ENCODE measurements at places on chromosomes 4 and X.

DNA sequence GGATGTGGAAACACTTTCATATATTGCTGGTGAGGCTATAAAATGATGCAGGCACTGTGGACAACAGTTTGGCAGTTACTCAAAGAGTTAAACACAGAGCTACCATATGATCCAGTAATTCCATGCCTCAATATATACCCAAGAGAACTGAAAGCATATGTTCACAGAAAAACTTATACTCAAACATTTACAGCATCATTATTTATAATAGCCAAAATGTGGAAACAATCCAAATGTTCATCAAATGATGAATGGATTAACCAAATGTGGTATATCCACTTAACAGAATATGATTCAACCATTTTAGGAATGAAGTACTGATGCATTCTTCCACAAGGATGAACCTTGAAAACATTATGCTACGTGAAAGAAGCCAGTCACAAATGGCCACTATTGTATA, 603.8 kb downstream of the IQCM start:
- no peak for DNase-seq

GRCh38 chr4:158817562-158818296, 48.9 kb downstream of the FNIP2 start:
- DNase-seq = no peak

GRCh38 chrX:149363965-149364364, 141.1 kb downstream of the IDS start:
- no peak for DNase-seq

GRCh38 chr4:111628437-111628836, 516.8 kb upstream of the FAM241A start:
- no peak for DNase-seq

- no peak for DNase-seq
Measured at GRCh38 chrX:32137525-32137924, 1065.7 kb upstream of the FTHL17 start.

DNA sequence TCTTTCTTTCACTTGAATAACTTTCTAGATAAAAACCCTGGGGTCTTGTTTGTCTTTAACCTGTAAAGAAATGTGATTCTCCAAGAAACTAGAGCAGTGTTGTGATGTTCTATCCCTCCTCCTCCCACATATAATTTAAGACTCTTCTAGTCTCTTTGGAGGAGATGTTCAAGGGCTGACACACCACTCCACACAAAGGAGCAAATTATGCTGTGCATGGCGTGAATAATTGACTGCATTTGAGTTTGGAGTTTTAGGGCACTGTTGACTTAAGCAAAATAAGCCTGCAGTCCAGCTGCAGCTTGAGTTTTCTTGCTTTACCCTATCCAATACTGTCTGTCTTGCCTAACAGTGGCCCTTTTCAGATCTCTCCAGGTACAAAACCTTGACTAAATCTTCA, 119.7 kb downstream of the CHRDL1 start:
- DNase-seq = no peak

DNA sequence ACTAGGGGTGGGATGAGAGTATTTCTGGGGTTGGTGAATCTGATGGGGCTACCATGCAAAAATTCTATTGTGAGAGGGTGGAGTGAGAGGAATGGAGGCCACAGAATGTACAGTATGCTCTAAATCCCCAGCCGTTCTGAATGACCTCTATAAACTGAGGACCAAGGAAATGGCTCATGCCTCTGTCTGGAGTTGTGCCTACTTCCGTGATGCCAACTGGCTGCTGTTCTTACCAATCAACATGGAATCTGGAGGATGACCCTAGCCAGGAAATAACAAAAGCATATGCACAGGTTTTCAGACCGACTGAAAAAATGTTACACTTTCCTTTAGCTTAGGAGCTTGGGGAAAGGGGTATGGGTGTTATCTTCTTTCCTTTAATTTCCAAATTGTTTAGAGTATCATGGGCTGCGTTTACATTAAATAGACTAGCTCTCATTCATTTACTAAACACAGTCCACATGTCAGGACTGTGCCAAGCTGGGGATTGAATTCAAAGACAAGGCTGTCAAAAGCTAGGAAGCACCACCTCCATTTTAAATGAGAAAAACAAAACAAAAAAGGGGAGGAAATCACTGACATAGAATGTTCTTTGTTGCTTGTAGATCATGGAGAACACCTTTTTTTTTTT, 20.2 kb upstream of the CCKAR start:
- no peak for DNase-seq

- no peak for DNase-seq
Measured at GRCh38 chrX:7159149-7159861, 11.4 kb upstream of the PUDP start.

DNA sequence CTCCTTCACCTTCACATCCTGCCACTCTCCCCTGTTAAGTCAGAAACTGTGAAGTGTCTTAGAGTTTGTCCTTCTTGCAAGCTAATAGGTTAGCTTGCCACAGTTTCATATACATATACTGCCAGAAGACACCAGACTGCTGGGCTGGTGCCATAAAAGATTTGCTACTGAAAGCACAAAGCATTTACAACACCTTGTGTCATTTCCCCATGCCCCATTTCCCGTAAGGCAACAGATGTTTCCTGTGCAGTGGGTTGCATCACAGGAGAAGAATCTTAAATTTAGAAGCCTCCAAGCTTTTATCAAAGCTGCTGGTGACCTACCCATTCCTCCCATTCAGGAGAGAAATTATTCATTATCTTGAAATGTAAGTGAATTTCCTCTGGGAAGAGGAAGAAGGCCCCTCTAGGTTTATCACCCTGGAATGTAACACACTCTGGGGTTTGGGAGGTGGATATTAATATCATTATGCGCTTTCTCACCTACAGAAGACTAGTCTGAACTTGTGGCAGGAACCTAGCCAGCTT, 34.5 kb upstream of the RAB33B start:
- no peak for DNase-seq

DNA sequence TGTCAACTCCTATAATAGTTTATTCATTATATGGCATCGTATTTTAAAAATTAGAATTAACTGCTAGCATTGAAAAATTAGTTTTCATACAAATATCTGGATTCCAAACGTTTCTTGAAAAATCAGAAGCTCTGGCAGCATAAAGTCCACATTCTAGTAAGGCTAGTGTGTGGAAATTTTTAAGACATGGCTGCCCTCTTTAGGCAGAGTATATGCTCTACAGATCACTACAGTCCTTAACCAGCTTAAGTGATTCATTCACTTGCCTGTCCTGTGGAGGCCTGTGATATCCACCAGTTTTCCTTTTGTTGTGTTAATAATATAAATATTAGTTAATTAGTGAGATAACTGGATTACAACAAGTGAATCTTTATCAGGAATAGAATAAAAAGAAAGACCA, 287.2 kb downstream of the OPHN1 start:
- DNase-seq = no peak

GRCh38 chr4:36351082-36351666, 69.8 kb downstream of the DTHD1 start:
- DNase-seq = peak; percentile 65

DNA sequence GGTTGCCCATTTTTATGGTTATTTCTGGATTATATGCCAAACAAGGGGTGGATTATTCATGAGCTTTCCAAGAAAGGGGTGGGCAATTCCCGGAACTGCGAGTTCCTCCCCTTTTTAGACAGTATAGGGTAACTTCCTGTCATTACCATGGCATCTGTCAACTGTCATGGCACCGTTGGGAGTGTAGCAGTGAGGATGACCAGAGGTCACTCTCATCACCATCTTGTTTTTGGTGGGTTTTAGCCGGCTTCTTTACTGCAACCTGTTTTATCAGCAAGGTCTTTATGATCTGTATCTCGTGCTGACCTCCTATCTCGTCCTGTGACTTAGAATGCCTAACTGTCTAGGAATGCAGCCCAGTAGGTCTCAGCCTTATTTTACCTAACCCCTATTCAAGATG, 57.6 kb downstream of the SH3KBP1 start:
- DNase-seq = no peak

- DNase-seq = no peak
Measured at GRCh38 chr4:44651425-44651824, at the start of gene YIPF7. Gene YIPF7 (minus strand): TSS chr4:44651625. CDS start chr4:44650100, 1,525 bp downstream.

DNA sequence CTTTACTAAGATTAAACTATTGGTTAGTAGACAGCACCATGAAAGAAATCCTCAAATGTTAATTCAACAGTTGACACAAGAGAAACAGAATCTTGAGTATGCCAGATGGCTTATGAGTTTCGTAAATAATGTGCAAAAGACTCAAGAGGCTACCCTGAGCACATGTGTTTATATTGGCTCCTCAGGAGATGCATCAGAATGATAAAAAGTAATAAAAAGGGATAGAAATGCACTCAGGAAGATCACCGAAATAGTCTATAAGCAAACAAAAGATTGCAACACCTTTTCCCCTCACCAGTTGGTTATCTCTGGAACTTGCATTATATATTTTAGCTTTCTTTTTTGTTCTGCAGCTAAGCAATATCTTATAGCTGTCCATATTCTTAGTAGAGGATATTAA, 84.4 kb downstream of the SCFD2 start:
- no peak for DNase-seq

GRCh38 chrX:42434458-42435166, 343.4 kb downstream of the PPP1R2C start:
- DNase-seq = no peak

DNA sequence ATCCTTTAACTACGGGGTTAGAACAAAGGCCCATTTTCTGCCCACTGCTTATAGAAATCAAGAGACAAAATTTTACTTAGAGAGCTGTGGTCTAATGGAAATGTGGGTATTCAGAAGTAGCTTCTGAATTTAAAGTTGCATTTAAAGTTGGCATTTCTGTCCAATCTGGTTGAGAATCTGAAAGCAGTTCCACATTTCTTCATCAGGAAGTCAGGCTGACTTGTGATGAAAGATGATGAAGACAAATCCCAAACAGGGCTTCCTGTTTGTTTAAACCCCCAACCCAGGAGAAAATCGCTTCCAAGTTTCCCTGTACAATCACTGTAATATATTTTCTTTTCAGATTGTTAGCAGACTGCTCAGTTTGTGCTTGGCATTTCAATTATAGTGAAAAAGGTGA, 345.3 kb downstream of the SPRY1 start:
- no peak for DNase-seq

GRCh38 chrX:13090027-13090338, 45.6 kb upstream of the FAM9C start:
- no peak for DNase-seq

DNA sequence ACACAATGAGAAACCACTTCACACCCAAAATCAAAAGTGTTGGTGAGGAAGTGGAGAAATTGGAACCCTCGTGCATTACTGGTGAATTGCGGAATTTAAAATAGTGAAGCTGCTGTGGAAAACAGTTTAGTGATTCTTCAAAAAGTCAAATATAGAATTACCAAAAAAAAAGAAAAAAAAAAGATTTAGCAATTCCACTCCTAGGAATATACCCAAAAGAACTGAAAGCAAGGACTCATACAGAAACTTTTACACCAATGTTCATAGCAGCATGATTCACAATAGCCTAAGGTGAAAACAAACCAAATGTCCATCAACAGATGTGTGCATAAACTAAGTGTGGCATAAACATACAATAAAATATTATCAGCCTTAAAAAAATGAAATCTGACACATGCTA, 364.3 kb upstream of the FAM241A start:
- no peak for DNase-seq

DNA sequence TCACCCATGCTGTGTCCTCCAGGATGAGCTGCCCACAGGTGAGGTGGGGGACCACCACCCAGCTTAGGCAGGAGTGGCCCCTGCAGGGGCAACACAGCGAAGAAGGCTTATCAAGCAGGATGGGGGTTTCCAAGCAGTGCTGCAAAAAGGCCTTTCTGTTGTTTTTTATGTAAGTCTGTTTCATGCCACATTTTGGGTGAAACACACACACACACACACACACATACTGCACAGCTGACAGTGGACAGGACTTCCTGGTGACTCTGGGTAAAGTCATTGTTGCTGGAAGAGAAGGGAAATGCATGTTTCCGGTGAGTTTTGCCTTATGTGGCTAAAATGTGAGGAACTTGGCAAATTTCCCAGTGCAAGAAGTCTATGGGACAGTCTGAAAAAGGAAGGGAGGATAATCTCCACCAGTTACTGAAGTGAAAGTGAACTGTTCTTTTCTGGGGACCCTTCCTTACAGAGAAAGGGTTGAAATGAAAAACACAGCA, 119.2 kb downstream of the IRF2 start:
- DNase-seq = no peak

DNA sequence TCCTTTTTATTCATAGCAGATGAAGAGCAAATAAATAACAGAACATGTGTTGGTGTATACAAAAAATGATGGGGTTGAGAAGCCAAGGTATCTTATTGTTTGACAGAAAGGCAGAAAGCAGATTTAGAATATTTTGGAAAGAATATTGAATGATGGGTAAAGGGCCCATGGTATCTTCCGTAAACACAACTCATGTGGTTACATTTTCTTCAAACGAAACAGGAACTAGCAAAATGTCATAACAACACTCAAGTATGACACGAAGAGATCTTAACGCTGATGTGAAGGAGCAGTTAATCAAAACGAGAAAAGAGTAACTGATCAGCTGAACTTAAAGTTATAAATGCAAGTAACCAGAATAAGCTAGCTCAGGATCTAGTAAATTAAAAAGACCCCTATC, 195.7 kb upstream of the GK2 start:
- DNase-seq = no peak

- DNase-seq = no peak
Measured at GRCh38 chr4:124386648-124387047, 325.9 kb downstream of the ANKRD50 start.

GRCh38 chr4:5162909-5163508, 111.7 kb downstream of the STK32B start:
- no peak for DNase-seq

DNA sequence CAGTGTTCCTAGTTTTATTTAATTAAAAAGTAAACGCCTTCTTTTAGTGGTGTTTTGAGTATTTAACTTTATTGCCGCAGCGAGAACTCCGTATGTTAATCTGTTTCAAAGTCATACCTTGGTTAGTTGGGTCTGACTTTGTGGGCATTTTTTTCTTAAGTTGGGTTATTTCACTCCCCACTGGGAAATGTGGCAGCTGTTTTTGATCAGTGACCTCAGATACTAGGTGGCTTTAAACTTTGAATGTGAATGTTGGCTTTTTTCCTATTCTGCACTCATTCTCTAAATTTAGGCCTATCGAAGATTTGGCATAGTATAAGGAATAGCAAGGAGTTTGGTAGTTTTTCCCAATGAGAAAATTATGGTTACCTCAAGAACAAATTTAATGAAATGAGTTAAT, 85.9 kb downstream of the FIP1L1 start:
- DNase-seq = no peak

DNA sequence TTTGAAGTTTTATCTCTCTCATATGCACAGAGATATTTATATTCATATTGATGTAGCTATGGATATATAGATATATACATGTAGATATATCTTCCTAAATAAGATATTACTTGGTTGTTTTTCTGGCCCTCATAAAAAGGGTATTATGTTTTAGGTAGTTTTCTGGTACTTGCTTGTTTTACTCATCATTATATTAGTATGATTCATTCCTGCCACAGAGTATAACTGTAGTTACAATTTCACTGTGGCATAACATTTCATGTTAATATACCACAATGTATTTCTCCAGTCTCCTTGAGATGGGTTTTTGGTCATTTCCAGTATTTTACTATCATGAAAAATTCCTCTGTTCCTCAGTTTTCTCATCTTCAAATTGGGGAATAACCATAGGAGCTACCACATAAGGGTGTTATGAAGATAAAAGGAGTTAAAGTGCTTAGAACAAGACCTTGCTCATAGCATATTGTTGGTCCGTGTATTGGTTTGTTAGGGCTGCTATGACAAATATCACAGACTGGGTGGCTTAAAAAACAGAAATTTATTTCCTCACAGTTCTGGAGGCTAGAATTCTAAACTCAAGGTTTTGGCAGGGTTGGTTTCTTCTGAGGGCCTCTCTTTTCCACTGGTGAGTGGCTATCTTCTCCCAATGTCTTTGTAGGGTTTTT, 129.7 kb downstream of the TMEM164 start:
- DNase-seq = no peak
